Neural progenitor cell (in vitro differentiated cells): ENCODE measurements at places on chromosomes 2 and 18. TPM values are rescaled to one million over a fixed set of nuclear protein-coding genes. Genes with fewer than 3 reads are reported as not detected.

DNA sequence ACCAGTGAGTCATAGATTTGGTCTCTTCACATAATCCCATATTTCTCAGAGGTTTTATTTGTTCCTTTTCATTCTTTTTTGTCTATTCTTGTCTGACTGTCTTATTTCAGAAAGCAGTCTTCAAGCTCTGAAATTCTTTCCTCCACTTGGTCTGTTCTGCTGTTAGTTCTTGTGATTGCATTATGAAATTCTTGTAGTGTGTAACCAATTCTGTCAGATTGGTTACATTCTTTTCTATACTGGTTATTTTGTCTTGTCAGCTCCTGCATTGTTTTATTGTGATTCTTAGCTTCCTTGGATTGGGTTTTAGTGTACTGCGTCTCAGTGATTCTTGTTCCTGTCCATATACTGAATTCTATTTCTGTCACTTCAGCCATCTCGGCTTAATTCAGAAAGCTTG, 18.6 kb downstream of the EHBP1 start:
- DNase-seq = no peak

GRCh38 chr2:8472545-8473323, 209.1 kb upstream of the ID2 start:
- DNase-seq = no peak

DNA sequence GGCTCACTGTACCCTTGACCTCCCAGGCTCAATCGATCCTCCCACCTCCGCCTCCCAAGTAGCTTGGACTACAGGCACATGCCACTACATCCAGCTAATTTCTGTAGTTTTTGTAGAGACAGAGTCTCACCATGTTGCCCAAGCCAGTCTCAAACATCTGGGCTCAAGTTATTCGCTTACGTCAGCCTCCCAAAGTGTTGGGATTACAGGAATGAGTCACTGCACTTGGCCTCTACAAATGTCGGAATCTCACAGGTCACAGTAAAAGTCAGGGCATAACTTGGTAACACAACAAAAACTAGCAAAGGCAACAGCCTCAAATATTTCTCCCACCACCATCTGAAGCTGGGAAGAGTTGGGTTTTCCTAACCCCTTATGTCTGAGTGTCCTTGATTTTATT, 25.3 kb downstream of the SCG2 start:
- no peak for DNase-seq

DNA sequence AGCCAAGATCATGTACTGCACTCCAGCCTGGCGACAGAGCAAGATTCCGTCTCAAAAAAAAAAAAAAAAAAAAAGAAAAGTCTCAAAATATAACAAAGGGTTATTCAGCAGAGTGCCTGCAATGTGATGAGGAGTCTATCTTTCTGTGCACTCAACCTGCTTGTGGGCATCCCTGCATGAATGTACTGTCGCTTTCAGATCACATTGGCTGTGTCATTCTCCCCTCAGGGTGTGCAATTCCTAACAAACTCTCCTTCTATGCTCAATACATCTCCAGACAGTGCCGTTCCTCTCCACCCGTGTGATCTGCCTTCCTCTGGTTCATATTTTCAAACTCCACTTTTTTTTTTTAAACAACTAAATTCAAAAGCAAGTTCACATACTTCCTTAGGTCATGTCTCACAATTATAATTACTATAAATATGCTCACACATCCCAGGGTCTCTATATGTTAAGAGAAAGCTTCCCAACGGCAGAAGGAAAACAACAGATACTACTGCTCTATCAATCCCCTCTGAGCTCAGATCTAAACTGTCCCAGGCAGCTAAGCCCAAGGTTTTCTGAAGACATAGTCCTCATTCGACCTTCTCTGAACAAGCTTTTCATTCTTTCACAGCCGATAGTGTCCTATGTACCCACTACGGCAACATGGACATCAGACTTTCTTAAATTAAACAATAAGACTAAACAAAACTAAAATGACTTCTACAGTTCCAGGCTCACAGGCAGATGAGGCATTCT, 35.2 kb downstream of the PTMA start:
- DNase-seq = no peak

- peak; percentile 73 for DNase-seq
These were observed 681 bp upstream of the NRP2 start for GRCh38 chr2:205681401-205682238.

- no peak for DNase-seq
These were observed 6.4 kb upstream of the PSD4 start for GRCh38 chr2:113167115-113167932.

- no peak for DNase-seq
These were observed 221.9 kb downstream of the DYSF start for GRCh38 chr2:71675296-71675695.

- DNase-seq = no peak
These were observed 53.7 kb upstream of the PARD3B start for GRCh38 chr2:204491528-204491927.

DNA sequence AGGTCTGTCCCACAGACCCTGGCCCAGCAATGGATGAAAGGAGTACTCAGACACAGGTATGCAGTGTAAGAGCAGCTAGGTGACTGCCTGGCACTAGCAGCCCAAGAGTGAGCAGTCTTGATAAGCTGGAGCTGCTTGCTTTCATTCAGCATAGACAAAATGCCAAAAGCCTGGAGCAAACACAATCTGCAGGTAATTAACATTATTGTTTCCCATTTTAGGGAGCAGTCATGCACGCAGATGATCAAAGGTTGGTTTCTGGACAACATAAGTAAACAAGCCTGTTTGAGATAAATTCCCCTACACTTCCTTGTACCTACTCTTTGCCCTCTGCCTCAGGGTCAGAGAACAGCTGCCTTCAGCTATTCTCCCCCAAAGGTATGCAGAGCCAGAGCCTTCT, 73.7 kb upstream of the MSTN start:
- DNase-seq = no peak

DNA sequence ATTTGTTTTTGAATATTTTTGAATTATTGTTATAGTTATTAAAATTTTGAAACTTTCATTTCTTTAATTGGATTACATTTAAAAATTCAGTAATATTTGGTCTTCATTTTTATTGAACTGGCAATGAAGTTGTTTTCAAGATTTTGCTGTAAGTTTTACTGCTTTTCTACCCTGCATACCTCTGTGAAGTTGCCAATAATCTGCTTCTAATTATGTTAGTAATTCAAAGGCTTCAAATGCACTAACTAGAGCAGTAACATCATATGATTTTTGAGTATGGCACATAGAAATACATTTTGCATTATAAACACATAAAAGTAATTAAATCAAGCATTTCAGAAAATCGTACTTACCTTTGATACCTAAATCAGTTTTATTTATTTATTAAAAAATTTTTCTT, 40.3 kb upstream of the FAM171B start:
- DNase-seq = no peak

GRCh38 chr2:31931916-31932315, 78.9 kb downstream of the MEMO1 start:
- no peak for DNase-seq

GRCh38 chr2:128314348-128315121, 4.1 kb downstream of the HS6ST1 start:
- DNase-seq = no peak

DNA sequence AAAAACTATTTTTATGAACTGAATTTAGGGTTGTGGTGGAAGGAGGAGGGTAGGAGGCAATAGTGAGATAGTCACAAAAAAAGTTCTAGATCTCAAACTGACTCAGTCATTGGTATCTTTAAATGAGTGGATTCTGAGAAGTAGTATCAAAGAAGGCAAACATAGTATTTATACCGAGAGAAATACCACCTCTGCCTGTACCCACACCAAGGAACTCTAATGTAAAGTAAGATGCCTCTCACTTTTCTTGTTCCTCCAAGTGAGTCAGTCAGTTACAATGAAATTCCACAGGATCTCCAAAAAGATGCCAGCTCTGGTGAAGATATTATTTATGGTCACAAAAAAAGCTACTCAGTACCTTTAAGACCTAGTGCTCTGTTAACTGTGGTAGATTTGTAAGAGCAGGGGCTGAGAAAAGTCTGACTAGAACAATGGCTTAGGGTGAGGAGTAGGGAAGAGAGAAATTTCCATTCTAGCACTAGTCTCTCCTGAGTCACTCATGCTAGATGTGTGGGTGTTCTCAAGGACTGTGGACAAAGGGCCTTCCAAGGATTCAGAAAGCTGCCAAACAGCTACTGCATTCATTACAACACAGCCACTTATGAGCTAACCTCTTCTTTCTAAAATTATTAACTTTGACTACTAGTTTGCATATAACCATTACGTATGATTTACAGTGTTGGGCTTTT, 36.3 kb downstream of the YWHAQ start:
- DNase-seq = no peak

GRCh38 chr2:198701481-198701880, 756.3 kb downstream of the SATB2 start:
- no peak for DNase-seq

DNA sequence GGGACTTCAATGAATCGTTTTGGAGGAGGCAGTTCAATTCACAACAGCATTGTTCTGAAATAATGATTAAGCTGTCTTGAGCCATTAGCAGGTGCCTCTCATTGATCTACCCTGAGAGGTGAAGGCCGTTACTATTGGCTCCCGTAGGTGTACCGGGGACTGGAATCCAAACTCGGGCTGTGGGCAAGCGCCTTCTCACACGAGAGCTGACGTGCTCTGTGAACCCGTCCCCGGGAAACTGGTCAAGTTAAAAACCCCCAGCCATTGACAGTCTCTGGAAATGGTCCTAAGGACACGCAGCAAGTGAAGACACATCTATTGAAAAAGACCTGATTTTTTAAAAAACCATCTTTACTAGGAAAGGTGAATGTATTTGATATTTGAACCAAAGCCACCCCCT, 8.1 kb upstream of the NFATC1 start:
- DNase-seq = no peak

GRCh38 chr2:232871418-232871834, 1.4 kb downstream of the SNORC start:
- DNase-seq = no peak

- DNase-seq = no peak
These were observed 31.5 kb upstream of the HAAO start for GRCh38 chr2:42823744-42824453.

DNA sequence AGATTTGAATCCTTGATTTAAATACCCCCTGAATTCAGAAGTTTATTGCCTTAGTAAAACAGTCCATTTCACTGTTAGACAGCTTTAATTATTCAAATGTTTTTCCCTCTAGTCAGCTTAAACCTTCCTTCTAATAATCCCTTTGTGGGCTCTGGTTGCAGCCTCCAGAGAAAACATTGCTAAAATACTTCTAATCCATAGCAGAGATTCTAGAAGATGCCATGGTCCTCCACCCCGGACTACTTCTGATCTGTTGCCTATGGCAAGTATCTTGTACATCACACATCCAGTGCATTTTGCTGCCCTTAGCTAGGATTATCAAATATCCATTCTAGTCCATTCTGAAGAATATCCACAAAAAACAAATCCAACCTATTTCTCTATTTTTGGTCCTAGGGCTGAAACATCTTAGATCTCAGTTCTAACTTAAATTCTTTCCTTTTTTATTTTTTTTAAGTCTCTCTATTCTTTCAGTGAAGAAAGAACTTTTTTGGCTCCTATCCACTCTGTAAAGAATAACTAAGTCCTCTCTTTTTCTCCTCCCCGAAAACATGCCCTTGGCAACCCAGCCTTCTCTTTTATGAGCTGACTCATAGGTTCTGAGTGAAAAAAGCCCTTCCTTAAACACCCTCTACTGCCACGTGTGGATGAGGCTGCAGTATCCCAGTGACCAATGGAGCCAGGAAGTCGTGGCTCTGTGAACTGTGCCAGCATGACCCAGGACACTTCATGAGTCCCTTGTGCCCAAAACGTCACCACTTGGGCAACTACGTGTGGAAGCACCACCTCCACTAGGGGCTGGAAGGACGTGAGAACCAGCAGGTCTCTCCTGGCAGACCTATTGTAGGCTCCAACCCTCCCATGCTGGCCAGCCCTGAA, 349.8 kb downstream of the TNS1 start:
- no peak for DNase-seq

GRCh38 chr18:73503326-73503725, 635.5 kb upstream of the NETO1 start:
- no peak for DNase-seq

GRCh38 chr2:187079901-187080300, 230.9 kb upstream of the ZSWIM2 start:
- no peak for DNase-seq

GRCh38 chr2:60569680-60570111, 16.2 kb upstream of the BCL11A start:
- peak; percentile 51 for DNase-seq

DNA sequence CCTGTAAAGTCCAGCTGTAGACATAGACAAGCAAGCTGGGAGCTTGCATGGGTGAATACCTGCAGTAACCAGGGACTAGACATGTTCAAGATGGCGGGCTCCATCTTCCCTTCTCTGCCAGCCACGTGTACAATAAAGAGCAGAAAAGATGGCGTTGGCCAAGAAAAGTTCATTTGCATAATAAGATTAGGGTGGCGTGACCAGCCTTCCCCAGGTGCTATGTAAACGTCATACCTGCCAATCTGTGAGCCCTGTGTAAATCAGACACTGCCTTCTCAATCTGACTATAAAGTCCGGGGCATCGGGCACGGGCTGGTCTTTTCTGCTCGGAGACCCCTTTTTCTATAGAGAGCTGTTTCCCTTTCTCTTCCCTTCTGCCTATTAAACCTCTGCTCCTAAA, 101.6 kb upstream of the XPO1 start:
- DNase-seq = no peak

- no peak for DNase-seq
These were observed 121.2 kb downstream of the IRS1 start for GRCh38 chr2:226678422-226678821.

- no peak for DNase-seq
These were observed 106.4 kb upstream of the SMIM21 start for GRCh38 chr18:75533950-75534349.

GRCh38 chr2:130347220-130347925, 4.7 kb downstream of the IMP4 start:
- DNase-seq = no peak

GRCh38 chr2:108236676-108237335, 3.0 kb upstream of the SULT1C3 start:
- DNase-seq = no peak

Gene UPP2
- total RNA-seq = not detected in 2 replicates

Gene TEX261
- 9.4 and 27.7 TPM in 2 replicates for total RNA-seq

Gene OSR1
- total RNA-seq = not detected in 2 replicates

Gene RGPD3
- 0.07 and 0.25 TPM in 2 replicates for total RNA-seq
